ENCODE measurements at places on chromosomes 1 and 21.
A peak's percentile ranks its signal among the peaks of the same experiment; 100 is the strongest.

- DNase-seq = peak; percentile 70
These were observed 2.7 kb downstream of the SH2D2A start for GRCh38 chr1:156813750-156814570.

DNA sequence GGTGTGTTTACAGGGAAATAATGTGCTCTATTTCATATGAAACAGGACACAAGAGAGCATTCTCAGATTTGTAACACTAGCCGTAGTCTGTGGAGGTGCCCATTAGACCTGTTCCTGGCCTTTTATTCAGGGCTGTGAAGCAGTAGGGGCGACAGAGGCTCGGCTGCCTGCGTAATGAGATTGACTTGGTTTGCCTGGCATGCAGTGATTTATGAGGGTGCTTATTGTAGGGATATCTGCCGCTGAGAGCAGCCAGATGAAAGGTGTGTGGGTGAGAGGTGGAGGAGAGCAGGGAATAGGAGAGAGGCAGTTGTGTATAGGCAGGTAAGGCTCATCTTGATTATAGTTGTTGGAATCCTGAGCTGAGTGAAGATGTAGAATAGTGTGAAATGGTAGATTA is 51.3 kb downstream of the DNAJC6 start:
- DNase-seq = no peak

- DNase-seq = peak; percentile 20
These were observed 32.3 kb downstream of the SLC66A1 start for GRCh38 chr1:19344372-19344810.

GRCh38 chr1:173062150-173062938 is 11.6 kb upstream of the TNFSF18 start:
- no peak for DNase-seq

DNA sequence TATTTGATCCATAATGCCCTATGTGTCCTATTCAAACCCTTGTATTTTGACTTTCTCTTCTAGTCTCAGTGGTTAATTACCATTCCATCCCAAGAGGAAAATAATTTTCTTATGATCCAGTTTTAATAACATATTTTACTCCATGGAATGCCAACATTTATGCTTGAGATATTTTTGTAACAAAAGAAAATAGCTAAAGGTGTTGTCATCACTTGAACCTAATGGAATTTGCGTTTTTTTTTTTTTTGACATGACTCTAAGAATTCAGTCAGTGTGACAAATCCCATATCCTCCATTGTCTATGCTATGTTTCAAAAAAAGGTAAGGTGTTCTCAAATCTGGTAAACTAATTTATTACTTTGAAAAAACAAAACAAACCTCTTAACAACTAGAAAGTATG is 324.1 kb upstream of the ADAMTS5 start:
- DNase-seq = no peak

GRCh38 chr1:247561711-247562110 is 12.8 kb downstream of the GCSAML start:
- no peak for DNase-seq

DNA sequence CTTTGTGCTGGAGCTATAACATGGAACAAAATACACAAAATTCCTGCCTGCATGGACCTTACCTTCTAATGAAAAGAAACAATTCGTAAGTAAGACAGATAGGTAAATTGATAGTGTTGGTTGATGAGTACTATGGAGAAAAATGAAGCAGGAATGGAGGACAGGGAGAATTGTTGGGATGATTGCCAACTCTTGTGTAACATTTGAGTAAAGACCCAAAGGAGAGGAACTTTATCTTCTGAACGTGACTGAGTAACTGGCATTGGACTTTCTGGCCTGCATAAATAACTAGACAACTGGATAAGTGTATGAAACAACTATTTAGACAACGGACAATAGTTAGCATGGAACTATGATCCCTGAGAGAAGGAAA is 6.8 kb upstream of the EFCAB14 start:
- DNase-seq = no peak

- no peak for DNase-seq
These were observed 5.5 kb downstream of the FBXO2 start for GRCh38 chr1:11648732-11649158.

GRCh38 chr1:57623791-57624538 is 200.1 kb upstream of the DAB1 start:
- no peak for DNase-seq

DNA sequence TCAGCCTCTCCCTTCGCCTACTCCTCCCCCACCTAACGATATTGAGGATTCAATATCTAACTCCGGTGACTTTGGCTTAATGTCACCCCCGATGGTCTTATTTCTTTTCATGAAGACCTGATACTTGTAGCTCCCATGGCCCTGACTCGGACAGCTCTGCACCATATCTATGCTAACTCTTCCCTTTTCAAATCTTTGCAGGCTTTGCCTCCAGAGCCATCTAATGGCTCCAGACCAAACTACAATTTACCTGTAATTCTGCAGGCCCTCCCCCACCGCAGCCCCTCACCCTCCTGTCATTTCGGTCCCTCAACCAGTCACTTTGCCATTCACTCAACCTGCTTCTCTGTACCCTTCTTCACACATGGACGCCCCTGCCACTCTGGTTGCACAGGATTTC is 7.9 kb upstream of the GSTM5 start:
- DNase-seq = no peak

GRCh38 chr1:33473900-33474299 is 1.5 kb downstream of the ZSCAN20 start:
- no peak for DNase-seq

- no peak for DNase-seq
These were observed 13.8 kb downstream of the TMCC2 start for GRCh38 chr1:205241366-205242030.

- DNase-seq = no peak
These were observed 580 bp upstream of the NECTIN4 start for GRCh38 chr1:161089938-161090337.

DNA sequence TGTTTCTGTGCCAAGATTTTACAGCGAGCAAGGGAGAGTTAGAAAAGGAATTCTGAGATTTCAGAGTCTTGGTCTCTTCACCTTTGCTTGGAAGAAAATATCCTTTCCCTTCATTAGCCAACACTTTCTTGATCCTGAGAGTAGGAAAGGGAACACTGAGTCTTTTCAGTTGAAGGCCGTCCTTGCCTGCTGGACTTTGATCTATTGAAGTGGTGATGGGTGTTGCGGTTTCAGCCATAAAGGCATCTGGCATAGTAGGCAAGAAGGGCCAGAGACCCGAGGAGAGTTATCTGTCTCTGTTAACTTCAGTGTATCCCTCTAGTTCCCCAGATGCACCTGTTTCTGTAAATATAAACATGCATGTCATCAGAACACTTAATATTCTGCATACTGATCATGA is 9.7 kb downstream of the SELE start:
- no peak for DNase-seq

- peak; percentile 67 for DNase-seq
These were observed 2.2 kb upstream of the LAPTM5 start for GRCh38 chr1:30759718-30760281.

GRCh38 chr21:18499761-18500376 is 96.3 kb upstream of the TMPRSS15 start:
- no peak for DNase-seq

DNA sequence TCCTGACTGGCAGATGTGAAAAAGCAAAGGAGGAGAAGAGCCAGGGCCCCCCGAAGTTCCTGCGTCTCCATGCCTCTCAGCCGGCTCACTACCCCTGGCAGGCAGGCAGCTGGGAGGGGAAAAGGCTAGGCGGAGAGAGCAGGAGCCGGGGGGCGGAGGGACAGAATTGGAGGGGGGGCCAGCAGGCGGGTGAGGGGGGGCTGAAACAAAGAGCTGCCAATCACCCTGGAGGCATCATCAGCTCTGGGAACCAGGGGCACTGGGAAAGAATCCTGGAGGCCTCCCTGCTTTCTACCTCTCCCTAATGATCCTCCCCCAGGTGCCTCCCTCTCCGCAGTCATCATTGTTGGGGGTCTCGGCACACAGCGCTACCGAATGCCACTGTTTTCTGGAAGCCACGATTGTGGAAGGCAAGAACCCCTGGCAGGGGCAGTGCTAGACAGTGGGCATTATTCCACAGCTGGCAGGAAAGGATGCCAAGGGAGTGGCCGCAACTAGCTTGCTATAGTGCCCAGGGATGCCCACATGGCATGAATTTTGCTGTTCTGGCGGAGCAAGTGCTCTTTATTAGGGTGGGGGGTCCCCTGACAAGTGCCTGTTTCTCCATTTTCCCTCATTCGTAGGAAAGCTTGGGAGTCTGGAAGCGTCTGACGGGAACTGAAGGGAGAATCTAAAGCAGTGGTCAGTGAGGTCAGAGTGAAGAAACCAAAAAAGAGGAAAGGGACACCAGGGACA is at the start of gene THBS3:
TSS of gene THBS3 (minus strand) at position 92 of the 735 bp plus-strand sequence. CDS start at position 71, 21 bp downstream.
- DNase-seq = no peak

DNA sequence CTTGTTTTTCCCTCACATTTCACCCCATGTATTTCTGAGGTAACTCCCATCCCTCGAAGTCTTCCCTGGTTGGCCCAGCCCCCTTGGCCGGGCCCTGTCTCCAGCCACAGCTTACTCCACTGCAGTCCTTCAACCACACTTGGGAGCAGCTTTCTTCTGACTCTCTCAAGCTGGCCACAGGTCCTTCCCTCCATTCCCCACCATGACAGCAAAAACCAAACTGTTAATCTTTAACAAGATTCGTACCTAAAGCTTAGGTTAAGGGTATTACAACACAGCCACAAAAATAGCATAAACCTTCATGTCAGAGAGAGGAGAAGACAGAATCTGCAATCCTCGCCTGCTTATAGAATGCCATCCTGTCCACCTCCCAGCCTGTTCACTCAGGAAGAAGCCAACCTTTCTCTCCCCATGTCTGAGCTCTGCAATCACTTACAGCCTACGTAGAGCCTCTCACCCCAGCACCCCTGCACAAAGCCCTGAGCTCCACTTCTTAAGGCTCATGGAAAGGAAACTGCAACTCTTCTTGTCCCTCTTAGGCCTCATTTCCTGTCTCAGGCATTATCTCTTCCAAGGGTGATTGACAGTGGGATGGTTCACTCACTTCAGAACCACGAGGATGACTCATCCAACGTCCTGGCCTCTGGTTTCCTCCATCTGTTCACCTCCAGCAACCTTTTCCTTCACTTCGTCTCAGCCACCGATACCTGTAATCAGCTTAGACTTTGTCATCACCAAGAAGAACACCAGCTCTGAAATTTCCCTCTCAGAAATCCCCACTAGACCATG is 72.8 kb downstream of the CD2 start:
- no peak for DNase-seq

GRCh38 chr1:7770669-7770996 is 463 bp upstream of the VAMP3 start:
- DNase-seq = no peak

- peak; percentile 47 for DNase-seq
These were observed at the start of gene BTBD19 for GRCh38 chr1:44808063-44808937. Gene BTBD19 (plus strand): TSS chr1:44808523. CDS start chr1:44808821, 298 bp downstream.

GRCh38 chr1:219427403-219427802 is 185.5 kb downstream of the ZC3H11B start:
- DNase-seq = no peak

DNA sequence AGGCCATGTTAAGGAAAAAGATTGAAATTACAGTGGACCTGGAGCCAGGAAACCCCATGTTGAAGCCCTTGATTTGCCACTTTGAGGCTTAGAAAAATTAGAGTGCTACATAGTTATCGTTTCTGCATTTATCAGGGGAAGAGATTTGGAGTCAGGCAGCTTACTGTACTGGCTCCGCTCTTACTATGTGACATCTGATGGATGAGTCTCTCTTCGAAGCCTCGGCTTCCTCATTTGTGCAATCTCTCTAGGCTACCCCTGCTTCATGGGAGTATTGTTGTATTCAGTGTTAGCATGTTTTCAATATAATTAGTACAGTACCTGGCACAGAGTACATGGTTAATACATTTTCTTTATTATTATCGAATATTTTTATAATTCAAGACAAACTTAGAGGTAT is 480.4 kb upstream of the USP24 start:
- DNase-seq = no peak

GRCh38 chr1:109185357-109185756 is 28.4 kb upstream of the SARS1 start:
- no peak for DNase-seq

DNA sequence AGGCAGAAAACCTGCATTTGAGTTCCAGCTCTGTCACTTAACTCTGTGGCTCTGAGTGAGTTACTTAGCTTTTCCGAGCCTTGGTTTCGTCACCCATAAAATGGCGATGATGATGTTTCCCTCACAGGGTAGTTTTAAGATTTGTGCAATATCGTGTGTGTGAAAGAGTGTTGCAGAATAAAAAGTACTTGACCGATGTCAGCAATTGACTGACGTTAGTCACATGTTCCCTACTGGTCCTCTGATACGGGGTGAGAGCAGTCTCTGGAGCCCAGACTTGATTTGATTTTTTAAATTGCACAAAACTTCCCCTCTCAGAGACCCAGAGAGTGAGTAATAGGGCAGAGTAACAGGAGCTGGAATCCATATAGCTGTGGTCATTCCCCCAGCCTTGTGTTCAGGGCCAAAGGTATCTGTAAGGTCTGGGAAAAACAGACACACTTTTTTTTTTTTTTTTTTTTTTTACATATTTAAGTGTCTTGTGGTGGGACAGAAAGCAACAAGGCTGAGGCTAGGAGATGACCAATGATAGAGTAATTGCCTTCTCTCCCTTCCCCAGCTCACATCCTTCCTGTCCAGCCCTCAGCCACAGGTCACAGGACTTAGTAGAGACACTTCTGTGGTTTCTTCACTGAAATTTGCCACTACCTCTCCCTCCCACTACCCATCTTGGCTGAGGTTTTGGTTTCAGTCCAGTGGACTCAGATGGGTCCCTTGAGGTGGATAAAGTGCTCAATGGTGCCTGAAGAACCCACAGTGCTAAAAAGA is 2.0 kb downstream of the FCER1G start:
- no peak for DNase-seq

- no peak for DNase-seq
These were observed 49.1 kb upstream of the SDC3 start for GRCh38 chr1:30957560-30958222.

GRCh38 chr1:60589916-60590315 is 492.4 kb upstream of the NFIA start:
- no peak for DNase-seq

DNA sequence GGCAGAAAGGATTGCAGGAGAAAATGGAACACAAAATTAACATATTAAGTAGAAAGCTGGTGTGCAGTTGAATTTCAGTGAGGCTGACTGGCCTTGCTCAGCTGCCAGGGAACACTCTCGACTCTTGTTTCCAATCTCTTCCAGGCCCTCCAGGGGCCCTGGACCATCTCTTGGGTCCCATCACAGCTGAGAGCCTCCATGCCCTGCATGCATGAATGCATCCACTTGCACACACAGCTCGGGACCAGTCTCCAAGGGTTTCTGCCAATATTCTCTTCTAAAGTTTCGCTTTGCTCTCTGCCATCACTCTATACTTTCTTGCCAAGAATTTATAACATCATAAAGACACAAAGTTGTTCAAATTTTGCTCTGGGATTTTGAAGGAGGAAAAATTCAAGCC is 200.3 kb downstream of the DSCAM start:
- no peak for DNase-seq

DNA sequence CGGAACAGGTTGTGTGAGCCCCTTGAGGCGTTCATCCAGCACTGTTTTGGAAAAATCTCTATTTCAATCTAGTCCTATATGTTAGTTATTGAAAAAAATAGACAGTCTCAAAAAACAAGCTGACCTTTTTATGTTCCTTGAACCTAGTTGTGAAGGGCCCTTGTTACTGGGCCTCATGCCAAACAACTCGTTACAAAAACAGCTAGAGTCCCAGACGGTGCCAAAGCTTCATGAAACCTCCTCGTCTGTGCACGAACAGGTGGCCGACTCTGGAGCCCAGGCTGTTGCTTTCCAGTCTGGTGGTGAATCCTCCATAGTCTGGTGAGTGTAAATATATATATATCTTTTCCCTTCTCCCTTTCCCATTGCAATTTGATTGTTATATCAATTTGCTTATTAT is at the start of gene CHIA:
TSS of gene CHIA (plus strand) at position 222 of the 400 bp plus-strand sequence. CDS start 19,617 bp downstream, outside the sequence.
- no peak for DNase-seq

- DNase-seq = no peak
These were observed 194.0 kb downstream of the PLPP3 start for GRCh38 chr1:56385314-56385713.
